ENCODE measurements at places on chromosomes 3 and 15.

DNA sequence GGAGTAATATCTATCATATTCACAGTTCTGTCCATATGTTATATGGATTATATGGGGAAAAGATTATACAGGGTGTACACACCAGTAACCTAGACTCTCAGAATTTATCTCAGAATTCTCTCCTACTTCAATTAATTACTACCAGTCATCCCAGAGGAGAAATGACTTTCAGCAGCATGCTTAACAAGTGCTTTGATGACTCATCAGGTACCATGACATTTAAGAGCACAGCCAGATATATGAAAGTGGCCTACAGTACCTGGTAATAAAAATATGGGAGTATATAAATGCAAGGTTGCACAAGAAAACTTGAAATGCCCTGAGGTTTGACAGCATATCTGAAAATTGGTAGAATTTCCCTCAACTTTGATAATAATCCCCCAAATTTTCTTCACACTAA is 1273.0 kb downstream of the OTOL1 start:
- no peak for DNase-seq

GRCh38 chr15:98924401-98925049 is 83.1 kb downstream of the PGPEP1L start:
- DNase-seq: no peak

DNA sequence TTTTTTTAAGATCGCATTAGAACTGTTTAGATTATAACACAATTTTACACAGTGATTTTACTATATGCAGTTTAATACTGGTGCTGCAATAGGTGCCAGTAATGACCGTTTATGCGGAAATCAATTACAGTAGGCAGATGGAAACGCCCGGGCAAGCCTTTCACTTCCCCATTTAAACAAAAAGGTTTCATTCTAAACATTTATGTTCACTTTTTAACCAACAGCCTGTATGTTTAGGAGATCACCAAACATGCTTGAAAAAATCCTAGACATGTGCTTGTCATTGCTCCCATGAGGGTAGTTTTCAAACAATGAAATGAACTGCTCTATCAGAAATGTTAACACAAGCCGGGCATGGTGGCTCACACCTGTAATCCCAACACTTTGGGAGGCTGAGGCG is 2.7 kb downstream of the BNIP2 start:
- no peak for DNase-seq

DNA sequence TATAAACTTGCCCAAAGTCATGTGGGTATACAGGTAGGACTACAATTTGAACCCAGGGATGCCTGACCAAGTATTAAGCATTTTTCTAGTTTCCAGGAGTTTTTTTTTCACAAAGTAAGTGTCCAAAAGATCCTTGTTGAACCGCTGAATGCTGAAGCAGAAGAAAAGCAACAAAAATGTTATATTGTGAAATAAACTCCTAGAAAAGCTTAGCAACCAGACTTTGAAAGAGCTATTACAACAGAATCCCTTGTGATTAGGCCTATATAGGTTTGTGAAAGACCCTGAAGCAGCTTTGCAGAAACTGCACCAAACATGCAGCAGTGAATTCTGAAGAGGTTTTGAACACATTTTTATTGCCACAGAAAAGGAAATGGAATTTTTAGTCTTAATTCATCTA is 236.8 kb downstream of the TUSC7 start:
- DNase-seq: no peak

DNA sequence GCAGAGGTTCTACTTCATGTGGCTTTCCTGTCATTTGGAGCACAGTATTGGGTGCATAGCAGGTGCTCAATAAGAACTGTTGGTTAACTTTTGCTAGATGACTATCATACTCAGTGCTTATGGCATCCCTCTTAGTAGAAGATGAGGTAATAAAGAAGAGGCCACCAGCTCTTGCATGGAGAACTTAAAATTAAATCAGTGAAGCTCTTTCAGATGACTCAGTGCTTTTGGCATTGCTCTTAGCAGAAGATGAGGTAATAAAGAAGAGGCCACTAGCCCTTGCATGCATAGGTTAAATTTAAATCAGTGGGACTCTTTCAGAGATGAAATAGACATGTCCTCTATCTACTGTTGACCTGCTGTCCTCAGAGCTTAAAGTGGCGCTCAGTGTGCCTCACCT is 109.4 kb upstream of the FGF7 start:
- no peak for DNase-seq

DNA sequence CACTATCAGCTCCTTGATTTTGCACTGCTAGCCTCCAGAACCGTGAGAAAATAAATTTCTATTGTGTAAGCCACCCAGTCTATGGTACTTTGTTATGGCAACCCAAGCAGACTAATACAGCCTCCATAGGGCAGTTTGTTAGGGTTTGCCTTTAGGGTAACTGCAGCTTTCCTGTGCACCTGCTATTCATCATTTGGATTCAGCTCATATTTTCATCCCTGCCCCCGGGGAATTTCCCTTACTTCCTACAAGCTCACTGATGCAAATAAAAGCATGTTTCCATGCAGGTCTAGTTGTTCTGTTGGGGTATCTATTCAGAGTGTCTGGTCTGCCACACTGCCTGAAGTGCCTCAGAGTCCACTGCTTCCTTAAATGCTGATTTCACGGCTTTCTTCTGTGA is 48.6 kb upstream of the ATOSA start:
- DNase-seq: no peak

GRCh38 chr3:194064380-194065332 is 71.3 kb upstream of the HES1 start:
- no peak for DNase-seq

DNA sequence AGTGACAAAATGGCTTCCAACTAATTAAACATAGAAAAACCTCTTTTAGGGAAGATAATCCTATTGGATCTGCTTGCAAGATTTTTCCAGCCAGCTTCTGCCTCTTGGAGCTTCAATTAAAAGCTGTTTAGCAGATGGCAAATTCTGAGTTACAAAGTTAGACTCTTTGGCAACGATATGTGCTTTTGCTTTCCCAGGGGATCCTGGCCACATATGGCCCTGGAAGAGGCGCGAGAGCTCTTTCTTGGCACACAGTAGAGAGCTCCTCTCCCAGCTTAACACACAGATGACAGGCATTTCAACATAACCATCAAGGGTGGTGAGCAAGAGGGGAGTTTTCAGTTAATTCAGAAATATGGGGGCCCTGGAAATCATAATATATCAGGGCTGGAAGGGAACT is 41.6 kb upstream of the GALNT15 start:
- no peak for DNase-seq

DNA sequence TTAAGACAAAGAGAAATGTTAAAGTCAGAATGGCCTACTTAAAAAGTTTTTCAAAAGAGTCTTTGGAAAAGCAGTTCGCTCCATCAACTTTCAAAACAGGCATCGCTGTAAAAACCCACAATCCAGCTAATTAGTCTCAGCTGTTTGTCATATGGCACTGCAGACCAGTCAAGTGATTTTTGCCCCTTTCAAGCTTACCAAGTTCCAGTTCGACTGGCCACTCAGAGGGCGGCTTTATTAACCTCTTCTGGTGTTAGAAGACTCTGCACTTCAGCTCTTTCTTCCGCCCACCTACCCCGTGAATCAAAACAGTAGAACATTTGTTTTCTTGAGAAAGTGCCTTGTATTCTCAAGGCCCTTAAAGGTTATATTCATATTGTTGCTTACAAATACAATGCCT is 19.3 kb downstream of the RAB27A start:
- no peak for DNase-seq

- no peak for DNase-seq
Measured at GRCh38 chr3:189714991-189715961, 84.1 kb downstream of the TP63 start.

GRCh38 chr15:43273243-43273642 is 6.5 kb upstream of the TGM5 start:
- DNase-seq: no peak

DNA sequence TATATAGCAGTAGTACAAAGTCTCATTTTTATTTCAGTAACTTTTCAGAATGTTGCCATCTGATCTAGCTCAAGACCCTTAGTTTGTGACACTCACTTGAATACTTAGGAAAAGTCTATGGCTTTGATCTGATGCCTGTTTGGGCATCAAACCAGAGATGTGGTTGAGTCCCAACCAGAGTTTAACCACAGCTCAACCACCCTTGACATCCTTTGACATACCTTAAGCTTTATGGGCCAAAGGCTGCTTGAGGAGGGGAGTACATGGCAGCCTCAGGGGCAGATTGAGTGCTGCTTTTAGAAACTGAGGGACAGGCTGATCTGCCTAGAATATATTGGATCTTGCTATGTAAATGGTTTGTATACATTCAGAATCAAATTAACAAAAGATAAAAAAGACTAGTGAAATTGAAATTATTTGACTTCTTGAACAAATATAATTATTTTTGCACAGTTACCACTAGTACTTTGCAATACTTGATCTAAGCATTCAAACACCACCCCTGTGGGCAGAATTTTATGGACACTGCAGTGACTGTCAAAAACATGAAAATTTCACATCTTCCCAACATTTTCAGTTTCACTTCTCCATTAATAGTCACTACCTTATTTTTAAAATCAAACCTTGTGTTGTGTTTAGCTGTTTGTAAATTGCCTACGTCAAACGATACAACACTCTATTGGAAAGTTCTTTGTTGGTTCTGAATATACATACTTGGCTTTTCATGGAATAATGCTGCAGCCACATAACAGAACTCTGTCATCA is 199.8 kb downstream of the UBE2E2 start:
- no peak for DNase-seq

- no peak for DNase-seq
Measured at GRCh38 chr3:12356175-12356574, 67.3 kb downstream of the PPARG start.

- no peak for DNase-seq
Measured at GRCh38 chr3:126468028-126468891, 7.4 kb downstream of the ZXDC start.

GRCh38 chr15:51168700-51169099 is 74.0 kb upstream of the TNFAIP8L3 start:
- no peak for DNase-seq

DNA sequence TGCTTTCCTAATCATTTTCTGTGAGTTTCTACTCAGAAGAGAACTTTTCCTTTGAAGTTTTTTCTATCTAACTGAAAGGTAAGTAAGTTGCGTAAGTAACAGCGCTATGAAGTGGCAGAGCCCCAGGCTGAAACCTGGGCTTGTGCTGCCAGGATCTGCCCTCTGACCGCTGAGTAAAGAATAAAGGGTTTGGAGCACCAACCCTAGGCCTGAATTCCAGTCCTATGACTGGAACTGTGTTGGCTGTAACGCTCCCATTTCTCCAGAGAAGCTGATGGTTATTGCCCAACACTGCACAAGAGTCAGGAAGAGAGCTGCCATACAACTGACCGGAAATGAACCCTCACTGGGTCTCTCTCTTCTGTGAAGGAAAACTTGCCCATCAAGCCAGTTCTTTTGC is 87.0 kb downstream of the FOXB1 start:
- DNase-seq: peak; percentile 85

DNA sequence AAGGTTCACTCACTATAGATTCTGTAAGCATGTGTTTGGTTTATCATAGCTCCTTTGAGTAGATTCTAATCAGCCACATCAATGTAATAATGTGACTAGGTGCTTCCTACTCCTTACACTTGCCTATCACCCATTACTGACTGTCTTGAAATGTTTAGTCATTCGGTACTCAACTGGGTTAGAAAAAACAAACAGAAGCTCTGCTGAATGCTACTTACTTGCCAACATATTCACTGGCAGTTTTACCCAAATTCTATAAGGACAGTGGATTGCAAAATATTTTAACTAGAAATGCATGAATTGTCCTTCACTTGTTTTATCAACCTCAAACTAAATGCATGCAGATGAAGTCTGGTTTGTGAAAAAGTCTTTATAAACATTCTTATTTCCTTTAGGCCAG is 352.1 kb upstream of the ALCAM start:
- no peak for DNase-seq

DNA sequence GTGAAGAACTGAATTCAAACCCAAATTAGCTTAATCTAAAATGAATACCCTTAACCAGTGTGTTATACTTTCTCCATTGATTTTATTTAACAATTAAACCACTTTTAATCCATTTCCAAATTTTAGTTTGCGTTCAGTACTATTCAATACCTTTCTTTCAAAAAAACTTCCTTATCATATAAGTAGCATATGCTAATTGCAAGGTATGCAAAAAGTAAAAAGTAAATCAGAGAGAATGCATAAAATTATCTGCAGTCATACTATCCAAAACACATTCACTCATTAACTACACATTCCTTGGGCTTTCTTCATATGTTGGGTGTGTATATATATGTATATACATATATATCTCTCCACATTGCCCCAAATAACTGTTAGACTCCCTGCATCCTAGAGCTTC is 208.8 kb downstream of the CADM2 start:
- no peak for DNase-seq

DNA sequence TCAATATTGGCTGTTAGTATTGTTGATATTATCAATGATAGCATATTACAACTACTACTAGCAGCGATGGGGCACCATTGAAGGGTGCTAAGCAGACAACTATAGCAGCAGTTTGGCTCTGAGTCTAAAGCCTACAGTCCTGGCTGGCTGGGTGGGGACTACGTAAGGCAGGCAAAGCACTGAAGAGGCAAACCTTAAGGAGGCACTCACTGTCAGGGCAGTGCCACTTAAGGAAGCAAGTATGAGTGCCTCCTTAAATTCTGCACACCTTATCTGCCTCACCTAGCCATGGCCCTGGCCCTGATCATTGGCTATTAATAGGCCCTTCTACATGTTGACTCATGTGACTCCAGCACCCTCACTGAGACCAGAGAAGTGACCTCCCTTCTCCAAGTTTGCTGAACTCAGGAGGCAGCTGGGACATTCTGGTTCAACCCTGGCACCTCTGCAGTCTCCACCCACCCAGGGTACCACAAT is 20.6 kb downstream of the CDCP1 start:
- DNase-seq: no peak

- no peak for DNase-seq
Measured at GRCh38 chr3:104879919-104880318, 486.8 kb upstream of the ALCAM start.

DNA sequence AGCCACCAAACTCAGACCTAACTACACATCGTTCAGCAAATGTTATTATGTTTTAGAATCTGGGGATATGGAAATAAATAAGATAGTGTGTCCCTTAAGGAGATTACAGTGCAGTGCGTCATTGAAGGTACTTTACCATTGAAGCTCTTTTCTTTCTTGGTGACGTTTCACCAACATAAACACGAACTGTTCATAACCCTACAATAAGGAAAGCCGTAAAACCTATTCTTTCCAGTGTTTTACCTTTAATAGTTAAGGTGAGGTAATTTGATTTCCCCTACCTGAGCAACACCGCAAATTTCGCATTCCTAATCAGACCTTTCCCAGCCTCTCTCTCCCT is 826 bp downstream of the CCDC66 start:
- no peak for DNase-seq

DNA sequence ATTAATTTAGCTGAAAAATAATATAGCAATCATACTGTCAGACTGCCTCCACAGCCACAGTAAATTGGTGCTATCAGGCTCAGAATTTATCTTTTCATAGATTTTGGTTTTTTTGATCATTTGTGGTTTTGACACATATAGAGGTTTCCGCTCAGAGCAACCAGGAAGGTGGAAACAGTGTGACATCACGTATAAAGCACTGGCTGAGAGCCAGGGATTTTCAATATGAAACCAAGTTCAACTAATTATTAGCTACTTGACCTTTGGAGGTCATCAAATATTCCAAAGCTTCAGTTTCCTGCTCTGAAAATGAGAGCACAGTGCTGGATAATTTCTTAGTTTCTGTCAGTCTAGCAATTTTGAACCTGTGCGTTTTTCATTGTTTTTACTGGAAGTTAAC is 433.8 kb upstream of the SUCLG2 start:
- DNase-seq: no peak

Measured in SW 1271 (cell line).